ENCODE measurements at places on chromosomes 13 and 19.

DNA sequence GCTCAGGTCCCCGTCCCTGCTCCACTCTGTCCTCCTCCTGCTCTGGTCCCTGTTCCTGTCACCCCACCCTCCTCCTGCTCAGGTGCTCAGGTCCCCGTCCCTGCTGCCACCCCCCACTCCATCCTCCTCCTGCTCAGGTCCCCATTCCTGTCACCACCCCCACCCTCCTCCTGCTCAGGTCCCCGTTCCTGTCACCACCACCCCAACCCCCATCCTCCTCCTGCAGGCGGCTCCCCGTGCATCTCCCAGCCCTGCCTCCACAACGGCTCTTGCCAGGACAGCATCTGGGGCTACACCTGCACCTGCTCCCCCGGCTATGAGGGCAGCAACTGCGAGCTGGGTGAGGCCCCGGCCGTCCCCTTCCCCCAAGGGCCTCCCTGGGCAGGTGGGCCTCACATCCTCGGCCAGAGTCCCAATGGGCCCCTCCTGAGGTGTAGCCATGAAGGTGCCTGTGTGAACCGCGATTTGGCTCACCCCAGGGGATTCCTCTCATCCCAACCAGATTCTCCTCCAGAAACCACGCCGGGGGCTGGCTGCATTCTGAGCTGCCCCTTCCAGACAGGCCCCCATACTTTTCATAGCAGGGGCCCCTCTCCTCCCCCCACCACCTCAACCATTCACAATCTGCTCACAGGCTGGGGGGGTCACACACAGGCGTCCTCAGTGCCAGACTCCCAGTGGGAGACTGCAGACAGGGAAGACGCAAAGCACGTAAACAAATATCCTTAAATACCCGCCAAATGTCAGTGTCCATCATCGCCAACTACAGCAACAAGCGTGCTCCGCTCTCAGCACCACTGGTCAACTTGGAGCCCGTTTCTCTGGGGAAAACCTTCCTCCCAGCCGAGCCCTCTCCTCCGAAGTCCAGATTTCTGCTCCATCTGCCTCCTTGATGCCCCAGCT lies 4.6 kb downstream of the PROZ start:
- H3K36me3 ChIP-seq = peaks cover 14% of the 10 kb centered on the region
- H3K4me1 ChIP-seq = peaks cover 19% of the 10 kb centered on the region
- H3K4me3 ChIP-seq = no peak overlapping the region
- peak overlapping the region; percentile 29 for H3K27ac ChIP-seq
- DNase-seq = peak; percentile 18

- no peak for DNase-seq
- no peaks in the 10 kb centered on the region for H3K36me3 ChIP-seq
- H3K27ac ChIP-seq = no peak overlapping the region
- peaks cover 52% of the 10 kb centered on the region for H3K27me3 ChIP-seq
- peaks cover 3% of the 10 kb centered on the region for H3K4me1 ChIP-seq
These were observed 60.6 kb downstream of the COLGALT1 start for GRCh38 chr19:17615889-17616685.

DNA sequence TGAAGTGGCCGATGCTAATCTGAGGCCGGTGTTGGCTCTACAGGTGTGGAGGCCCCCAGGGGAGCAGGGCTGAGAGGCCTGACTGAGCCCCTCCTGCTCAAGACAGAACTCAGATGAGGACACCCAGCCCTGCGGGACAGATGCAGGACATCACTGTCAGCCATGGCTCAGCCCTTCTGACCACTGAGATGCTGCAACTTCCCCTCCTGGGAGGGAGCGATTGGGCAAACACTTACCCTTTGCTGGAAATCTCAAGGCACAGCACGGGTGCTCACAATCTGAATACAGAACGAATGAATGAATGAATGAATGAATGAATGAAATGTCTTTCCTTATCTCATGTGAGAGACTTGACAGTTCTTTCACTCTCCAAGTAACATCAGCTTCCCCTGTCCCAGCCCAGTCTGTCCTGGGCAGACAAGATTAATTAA lies 3.5 kb upstream of the SIGLEC7 start:
- H3K27me3 ChIP-seq = no peaks in the 10 kb centered on the region
- no peak overlapping the region for H3K27ac ChIP-seq
- no peak overlapping the region for H3K4me3 ChIP-seq
- H3K4me1 ChIP-seq = peaks cover 24% of the 10 kb centered on the region
- DNase-seq = no peak

- H3K4me3 ChIP-seq = no peak overlapping the region
- H3K27me3 ChIP-seq = no peaks in the 10 kb centered on the region
- H3K4me1 ChIP-seq = no peaks in the 10 kb centered on the region
- peaks cover 5% of the 10 kb centered on the region for H3K36me3 ChIP-seq
These were observed 84.0 kb downstream of the ANKRD10 start for GRCh38 chr13:110830800-110831371.

GRCh38 chr13:50069261-50069660 lies 54.0 kb downstream of the KCNRG start:
- DNase-seq = no peak
- no peak overlapping the region for H3K4me3 ChIP-seq
- H3K27ac ChIP-seq = no peak overlapping the region

- H3K27ac ChIP-seq = no peak overlapping the region
- H3K27me3 ChIP-seq = no peaks in the 10 kb centered on the region
- peaks cover 13% of the 10 kb centered on the region for H3K36me3 ChIP-seq
- no peak for DNase-seq
- H3K4me3 ChIP-seq = no peak overlapping the region
- H3K4me1 ChIP-seq = no peaks in the 10 kb centered on the region
These were observed 67.8 kb downstream of the SUCLA2 start for GRCh38 chr13:47932950-47933923.

GRCh38 chr13:100534147-100534843 lies 54.3 kb downstream of the GGACT start:
- H3K36me3 ChIP-seq = peaks cover 4% of the 10 kb centered on the region
- no peak overlapping the region for H3K27ac ChIP-seq
- no peaks in the 10 kb centered on the region for H3K27me3 ChIP-seq
- DNase-seq = no peak
- H3K4me1 ChIP-seq = peaks cover 12% of the 10 kb centered on the region

DNA sequence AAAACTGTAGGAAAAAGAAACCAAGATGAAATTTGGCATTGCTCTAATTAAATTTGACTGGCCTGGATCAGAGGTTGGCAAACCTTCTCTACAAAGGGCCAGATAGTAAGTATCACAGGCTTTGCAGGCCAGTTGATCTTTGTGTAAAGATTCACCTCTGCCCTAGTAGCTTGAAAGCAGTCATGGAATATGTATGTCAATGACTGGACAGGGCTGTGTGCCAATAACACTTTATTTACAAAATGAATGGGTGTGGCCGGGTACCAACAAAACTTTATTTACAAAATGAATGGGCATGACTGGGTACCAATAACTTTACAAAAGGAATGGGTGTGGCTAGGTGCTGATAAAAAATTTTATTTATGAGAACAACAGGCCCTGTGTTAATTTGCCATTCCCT lies 20.0 kb downstream of the SIN3B start:
- no peak overlapping the region for H3K27ac ChIP-seq
- H3K36me3 ChIP-seq = peaks cover 9% of the 10 kb centered on the region
- no peaks in the 10 kb centered on the region for H3K4me1 ChIP-seq

GRCh38 chr19:32403291-32403995 lies 2.1 kb upstream of the DPY19L3 start:
- H3K27me3 ChIP-seq = no peaks in the 10 kb centered on the region
- peak overlapping the region; percentile 86 for H3K4me3 ChIP-seq
- H3K36me3 ChIP-seq = peaks cover 3% of the 10 kb centered on the region
- no peak for DNase-seq
- no peak overlapping the region for H3K27ac ChIP-seq
- H3K4me1 ChIP-seq = peaks cover 24% of the 10 kb centered on the region

GRCh38 chr19:16261584-16262368 lies 62.9 kb upstream of the KLF2 start:
- H3K27ac ChIP-seq = peak overlapping the region; percentile 42
- no peak for DNase-seq
- H3K36me3 ChIP-seq = no peaks in the 10 kb centered on the region
- H3K27me3 ChIP-seq = peaks cover 16% of the 10 kb centered on the region
- H3K4me3 ChIP-seq = peak overlapping the region; percentile 18

DNA sequence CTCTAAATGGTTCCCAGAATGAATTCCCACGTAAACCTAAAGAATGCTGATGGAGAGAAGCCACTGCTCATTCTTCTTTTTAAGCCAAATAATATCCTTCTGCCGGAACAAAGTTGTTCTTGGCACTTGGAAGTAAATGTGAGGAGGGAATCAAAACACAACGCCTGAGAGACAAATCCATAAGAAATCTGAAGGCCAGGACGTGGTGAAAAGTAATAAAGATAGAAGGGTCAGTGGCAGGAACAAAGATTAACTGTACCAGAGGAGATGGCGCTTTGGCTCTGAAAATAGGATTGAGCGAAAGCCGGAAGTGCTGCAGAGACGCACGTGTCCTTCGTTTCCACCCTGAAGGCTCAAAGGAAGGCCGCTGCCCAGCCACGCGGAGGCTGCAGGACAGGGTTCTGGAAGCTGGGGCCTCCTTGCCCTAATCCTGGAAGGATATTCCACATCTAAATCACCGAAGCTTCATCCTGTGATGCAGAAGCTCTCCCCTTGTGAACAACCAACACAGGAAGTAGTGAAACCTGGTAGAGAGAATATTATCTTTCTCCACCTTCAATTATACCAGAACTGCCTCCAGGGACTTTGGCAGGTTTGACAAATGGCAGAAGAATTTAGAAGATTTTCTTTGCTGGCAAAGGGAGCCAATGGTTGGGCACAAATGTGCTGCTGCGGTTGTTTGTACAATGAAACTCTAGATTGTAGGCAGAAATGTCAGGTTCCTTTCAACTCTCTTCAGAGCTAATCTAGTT lies 214.6 kb upstream of the SERP2 start:
- no peaks in the 10 kb centered on the region for H3K36me3 ChIP-seq
- H3K27ac ChIP-seq = no peak overlapping the region
- no peaks in the 10 kb centered on the region for H3K4me1 ChIP-seq

- DNase-seq = peak; percentile 19
- H3K4me3 ChIP-seq = peak overlapping the region; percentile 86
- peaks cover 18% of the 10 kb centered on the region for H3K4me1 ChIP-seq
- H3K27ac ChIP-seq = peak overlapping the region; percentile 91
These were observed 432 bp downstream of the ZNF611 start for GRCh38 chr19:52734331-52734892.

GRCh38 chr19:16289594-16289993 lies 35.0 kb upstream of the KLF2 start:
- DNase-seq = no peak
- H3K4me3 ChIP-seq = no peak overlapping the region
- H3K27ac ChIP-seq = no peak overlapping the region
- peaks cover 13% of the 10 kb centered on the region for H3K4me1 ChIP-seq
- no peaks in the 10 kb centered on the region for H3K36me3 ChIP-seq

DNA sequence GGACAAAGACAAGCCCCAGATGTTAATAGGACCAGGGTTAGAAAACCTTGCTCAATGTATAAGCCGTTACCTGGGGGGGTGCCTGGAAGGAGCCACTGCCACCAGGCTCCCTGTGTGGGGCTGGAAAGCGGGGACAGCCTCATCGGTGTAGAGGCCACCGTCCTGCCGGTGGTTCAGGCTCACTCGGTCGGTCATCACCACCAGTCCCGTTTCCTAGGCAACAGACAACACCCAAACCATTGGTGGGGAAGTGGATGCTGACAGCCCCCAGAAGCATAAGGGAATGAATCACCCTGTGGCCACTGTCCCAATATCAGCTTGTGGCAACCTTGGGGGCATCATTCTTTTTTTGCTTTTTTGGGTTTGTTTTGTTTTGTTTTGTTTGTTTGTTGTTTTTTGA lies 55.8 kb downstream of the CPAMD8 start:
- H3K4me1 ChIP-seq = no peaks in the 10 kb centered on the region
- no peak overlapping the region for H3K27ac ChIP-seq
- DNase-seq = no peak
- H3K36me3 ChIP-seq = peaks cover 4% of the 10 kb centered on the region
- no peak overlapping the region for H3K4me3 ChIP-seq

- H3K36me3 ChIP-seq = no peaks in the 10 kb centered on the region
- H3K4me3 ChIP-seq = no peak overlapping the region
- H3K27ac ChIP-seq = no peak overlapping the region
- DNase-seq = no peak
These were observed 15.2 kb upstream of the SLC1A5 start for GRCh38 chr19:46803555-46803954.

DNA sequence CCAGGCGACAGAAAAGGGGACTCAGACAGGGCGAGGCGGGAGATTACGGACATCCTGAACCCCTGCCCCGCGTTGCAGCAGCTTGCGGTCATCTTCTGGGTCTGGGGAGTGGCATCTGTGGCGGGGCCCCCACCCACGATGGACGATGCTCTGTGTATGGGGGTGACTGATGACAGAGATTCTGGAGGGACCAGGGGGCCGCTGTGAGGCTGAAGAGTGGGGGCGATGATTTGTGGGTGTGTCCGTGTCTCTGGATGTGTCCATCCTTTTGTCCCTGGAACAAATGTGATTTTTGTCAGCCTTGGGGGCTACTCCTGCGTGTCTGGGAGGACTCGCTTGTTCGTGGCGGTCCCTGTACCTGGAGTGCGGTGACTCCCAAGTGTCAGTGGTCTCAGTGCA lies 17.7 kb downstream of the ZNF77 start:
- H3K27me3 ChIP-seq = no peaks in the 10 kb centered on the region
- H3K4me3 ChIP-seq = no peak overlapping the region
- H3K36me3 ChIP-seq = peaks cover 23% of the 10 kb centered on the region
- no peaks in the 10 kb centered on the region for H3K4me1 ChIP-seq

GRCh38 chr19:41097302-41097701 lies 9.1 kb downstream of the CYP2A13 start:
- H3K27ac ChIP-seq = no peak overlapping the region
- no peak overlapping the region for H3K4me3 ChIP-seq
- H3K4me1 ChIP-seq = peaks cover 4% of the 10 kb centered on the region
- H3K27me3 ChIP-seq = peaks cover 13% of the 10 kb centered on the region
- no peaks in the 10 kb centered on the region for H3K36me3 ChIP-seq
- DNase-seq = no peak

DNA sequence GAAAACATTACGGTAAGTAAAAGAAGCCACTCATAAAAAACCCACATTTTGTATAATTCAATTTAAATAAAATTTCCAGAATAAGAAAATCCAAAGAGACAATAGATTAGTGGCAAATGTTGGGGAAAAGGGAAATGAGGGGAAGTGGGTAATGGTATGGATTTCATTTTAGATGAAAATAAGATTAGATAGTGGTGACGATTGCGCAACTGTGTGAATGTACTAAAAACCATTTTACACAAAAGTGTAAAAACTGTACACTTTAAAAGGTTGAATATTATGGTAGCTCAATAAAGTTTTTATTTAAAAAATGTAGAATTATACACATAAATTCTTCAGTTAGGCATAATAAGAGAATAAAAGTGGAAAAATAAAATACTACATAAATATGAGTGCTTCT lies 3.7 kb downstream of the MBD3L1 start:
- H3K4me3 ChIP-seq = no peak overlapping the region
- no peak overlapping the region for H3K27ac ChIP-seq
- DNase-seq = no peak
- H3K4me1 ChIP-seq = peaks cover 7% of the 10 kb centered on the region
- peaks cover 8% of the 10 kb centered on the region for H3K27me3 ChIP-seq

Measured in activated naive CD8-positive, alpha-beta T cell treated with anti-CD3 and anti-CD28 coated beads for 36 hours (primary cell).